ENCODE measurements at places on chromosomes 6 and 20.

GRCh38 chr6:52522151-52522626 lies 54.7 kb downstream of the TRAM2 start:
- no peak for DNase-seq

GRCh38 chr20:46255440-46256104 lies 52.7 kb downstream of the CDH22 start:
- peak; percentile 72 for DNase-seq

GRCh38 chr6:54987633-54988290 lies 141.2 kb downstream of the FAM83B start:
- no peak for DNase-seq

DNA sequence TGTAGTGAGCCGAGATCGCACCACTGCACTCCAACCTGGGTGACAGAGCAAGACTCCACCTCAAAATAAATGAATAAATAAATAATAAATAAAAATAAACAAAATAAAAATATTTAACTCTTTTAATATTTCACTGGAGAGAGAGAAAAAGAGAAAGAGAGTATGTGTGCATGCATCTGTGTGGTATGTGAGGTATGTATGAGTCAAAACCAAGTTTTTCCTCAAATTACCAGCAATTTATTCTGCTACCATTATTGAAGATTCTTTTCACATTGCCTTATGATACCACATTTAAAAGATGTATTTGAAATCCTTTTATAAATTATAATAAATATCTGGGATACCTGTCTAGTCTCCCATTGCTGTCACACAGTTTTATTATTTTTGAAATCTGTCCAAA lies 122.1 kb downstream of the CD164 start:
- DNase-seq, result no peak

DNA sequence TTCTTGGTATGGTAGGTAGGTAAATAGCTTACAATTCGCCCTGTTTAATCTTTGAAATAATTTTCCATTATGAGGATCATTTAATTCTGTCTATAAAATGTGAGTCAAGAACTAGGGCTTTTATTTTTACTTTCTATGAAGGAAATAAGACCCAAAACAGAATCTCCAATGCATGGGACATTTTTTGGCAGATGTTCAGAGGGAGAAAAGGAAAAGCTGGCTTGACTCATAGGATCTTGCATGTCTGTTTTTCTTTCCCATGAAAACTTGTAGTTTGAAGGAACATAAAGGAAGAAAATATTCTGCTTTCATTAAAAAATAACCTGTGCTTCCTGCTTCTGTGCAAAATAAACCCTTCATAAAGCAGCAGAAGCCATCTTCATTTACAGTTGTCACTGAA lies 143.1 kb upstream of the INSM1 start:
- DNase-seq, result no peak

DNA sequence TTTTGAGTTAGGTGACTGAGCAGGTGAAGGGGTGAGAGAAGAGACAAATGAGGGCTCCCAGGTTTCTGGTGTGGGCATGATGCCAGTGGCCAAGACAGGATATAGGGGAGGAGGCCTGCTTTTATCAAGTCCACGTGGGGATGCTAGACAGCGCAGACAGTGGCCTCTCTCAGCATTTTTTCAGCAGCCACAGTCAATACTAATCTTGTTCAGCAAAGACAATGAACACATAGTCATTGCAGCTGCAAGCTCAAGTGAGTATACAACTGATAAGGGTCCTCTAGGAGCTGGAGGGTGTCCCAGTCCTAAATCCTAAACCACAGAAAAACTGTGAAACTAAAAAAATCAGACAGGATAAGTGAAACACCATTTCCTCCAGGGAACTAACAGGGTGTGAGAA lies 48.6 kb downstream of the UQCC1 start:
- no peak for DNase-seq

- DNase-seq, result no peak
These were observed 142.4 kb upstream of the TNFAIP3 start for GRCh38 chr6:137724495-137725211.

GRCh38 chr6:184161-184700 lies 108.1 kb upstream of the DUSP22 start:
- no peak for DNase-seq

- peak; percentile 77 for DNase-seq
These were observed 44.8 kb downstream of the TCP11 start for GRCh38 chr6:35096129-35096862.

DNA sequence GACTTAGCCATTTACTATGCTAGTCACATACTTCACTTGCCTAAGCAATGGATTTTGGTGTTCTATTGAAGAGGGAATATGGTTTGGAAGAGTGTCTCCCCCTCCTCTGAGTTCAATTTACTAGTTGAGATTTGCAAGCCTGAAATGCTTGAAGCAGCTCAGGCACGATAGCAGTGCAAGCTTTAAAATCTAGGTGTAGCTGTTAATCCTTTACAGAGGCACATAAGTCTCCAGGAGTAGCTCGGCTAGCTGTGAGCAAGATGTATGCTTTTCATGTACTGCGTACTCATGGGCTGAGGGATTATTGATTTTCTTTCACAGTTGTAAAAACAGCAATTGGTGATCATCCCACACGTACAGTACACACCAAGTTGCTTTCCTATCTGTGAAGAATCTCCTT lies 726 bp downstream of the FLRT3 start:
- DNase-seq, result no peak

DNA sequence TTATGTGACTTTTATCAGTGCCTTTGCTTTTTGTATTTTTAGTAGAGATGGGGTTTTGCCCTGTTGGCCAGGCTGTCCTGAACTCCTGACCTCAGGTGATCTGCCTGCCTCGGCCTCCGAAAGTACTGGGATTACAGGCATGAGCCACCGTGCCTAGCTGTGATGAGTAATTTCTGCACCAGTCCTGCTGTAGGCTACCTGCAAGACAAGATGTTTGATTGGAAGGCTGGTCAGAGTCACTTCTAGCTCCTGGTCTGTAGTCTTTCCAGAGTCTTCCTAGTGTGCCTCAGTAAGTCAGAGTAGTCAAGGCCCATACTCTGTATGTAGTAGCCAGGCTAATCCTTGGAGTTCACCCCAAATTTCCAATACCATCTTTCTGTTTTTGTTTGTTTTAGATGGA lies 8.9 kb downstream of the TIAM2 start:
- no peak for DNase-seq

DNA sequence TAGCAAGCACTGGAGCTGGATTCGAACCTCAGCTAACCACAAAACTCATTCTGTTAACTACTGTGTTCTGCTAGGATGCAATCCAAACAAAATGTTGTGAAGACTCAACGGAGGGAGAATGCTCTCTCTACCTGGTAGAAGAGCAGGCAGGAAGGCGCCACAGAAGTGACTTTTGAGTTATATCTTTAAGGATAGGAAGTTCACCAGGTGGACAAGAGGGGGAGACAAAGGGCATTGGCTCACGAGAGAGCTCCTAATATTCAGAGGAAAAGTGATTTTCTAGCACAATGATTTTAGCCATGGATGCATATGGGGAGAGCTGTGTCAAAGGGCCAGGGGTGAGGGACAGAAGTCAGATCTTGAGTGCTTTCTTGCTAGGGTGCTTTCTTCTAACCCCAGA lies 108.4 kb upstream of the MAFB start:
- DNase-seq, result no peak

DNA sequence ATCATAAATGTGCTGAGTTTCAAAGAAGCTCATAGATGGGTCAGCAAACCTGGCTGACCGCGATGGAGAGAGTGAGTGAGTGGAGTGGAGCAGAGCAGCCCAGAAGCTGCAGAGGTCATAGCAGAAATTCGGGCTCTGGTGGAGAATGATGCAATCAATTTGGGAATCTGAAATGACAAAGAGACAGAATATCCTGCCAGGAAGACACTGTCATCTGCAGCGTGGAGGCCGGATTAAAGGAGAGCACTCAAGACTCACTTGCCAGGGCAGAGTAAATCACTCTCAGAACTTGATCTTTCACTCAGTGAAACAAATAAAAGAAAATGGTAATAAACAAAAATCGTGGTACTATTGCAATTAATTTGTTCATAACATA lies 109.6 kb upstream of the RREB1 start:
- no peak for DNase-seq

- no peak for DNase-seq
These were observed 19.3 kb downstream of the TOP1 start for GRCh38 chr20:41047975-41048305.

- peak; percentile 84 for DNase-seq
These were observed 20.7 kb downstream of the GTPBP2 start for GRCh38 chr6:43608310-43608763.

DNA sequence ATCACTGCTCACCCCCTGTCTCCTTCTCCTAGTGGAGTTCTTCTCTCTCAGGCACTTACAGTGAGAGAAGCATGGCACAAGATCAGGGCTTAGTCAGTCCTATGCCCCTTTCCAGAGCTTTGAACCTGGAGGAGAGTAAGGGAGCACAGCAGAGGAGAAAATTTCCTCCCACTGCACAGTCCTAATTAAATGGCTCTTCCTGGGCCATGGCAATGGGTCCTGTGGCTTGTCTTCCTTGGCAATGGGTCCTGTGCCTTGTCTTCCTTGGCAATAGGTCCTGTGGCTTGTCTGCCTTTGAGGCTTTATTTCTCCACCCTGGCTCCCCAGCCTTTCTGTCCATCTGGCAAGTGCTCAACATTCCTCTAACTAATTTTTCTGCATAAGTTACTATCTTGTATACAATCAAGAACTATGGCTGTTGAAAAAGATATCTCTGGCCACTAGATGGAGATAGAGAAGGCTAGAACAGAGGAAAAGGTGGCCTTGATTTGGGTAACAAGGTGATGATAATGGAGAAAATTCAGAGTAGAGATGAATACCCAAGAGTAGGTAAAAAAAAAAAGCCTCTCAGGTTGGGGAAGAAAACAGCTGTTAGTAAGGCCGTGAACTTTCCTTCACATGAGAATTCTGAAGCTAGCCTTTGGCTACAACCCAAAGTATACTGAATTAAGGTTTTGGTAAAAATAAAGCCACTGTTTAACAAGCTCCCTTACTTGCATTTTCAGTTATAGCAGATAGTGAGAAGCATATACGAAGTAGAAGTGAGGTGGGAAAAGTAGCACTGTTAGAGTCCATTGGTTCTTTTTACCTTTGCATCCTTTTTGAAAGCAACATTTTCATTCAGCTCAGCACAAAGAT lies 504.9 kb downstream of the DOK5 start:
- no peak for DNase-seq

DNA sequence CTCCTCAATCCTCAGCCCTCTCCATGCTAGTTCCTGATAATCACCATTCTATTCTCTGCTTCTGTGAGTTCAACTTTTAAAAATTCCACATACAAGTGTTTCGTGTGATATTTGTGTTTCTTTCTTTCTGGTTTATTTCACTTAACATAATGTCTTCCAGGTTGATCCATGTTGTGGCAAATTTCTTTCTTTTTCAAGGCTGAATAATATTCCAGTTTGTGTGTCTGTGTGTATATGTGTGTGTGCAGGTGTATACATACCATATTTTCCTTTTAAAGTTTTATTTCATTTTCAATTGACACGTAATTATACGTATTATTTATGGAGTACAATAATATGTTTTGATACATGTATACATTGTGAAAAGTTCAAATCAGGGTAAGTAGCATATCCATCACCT lies 19.8 kb upstream of the SF3B5 start:
- no peak for DNase-seq

DNA sequence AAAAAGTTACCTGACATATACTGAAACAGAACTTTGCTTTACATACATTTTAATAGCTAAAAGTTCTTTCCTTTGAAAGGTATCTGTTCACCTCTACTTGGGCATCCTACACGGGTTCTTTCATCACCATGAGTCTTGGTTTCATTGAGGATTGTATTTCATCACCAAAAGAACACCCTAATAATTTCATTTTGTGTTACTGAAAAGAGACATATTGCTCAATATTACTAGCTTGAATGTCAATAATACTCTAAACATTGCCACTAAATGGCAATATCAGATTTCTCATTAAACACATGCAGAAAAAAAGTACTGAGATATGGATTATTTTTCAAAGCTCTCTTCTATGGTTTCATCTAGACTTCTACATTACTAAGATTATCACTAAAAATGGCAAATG lies 30.8 kb downstream of the MAN1A1 start:
- no peak for DNase-seq

DNA sequence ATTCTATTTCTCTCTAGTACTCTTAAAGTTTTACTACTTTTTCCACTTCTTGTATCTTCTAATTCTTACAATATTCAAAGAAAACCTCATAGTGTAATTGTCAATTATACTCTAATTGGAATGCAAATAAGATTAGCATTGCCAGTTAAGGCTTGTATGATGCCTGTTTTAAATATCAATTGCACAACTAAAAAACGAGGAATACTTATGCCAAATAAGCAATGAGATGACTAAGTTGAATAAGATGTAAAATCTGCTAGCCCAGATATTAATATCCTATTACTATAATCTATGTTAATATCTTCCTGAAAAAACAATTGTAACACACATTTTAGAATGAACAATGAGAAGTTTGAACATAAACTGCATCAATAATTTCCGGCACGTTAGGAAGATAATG lies 13.3 kb upstream of the AKAP7 start:
- DNase-seq, result no peak

DNA sequence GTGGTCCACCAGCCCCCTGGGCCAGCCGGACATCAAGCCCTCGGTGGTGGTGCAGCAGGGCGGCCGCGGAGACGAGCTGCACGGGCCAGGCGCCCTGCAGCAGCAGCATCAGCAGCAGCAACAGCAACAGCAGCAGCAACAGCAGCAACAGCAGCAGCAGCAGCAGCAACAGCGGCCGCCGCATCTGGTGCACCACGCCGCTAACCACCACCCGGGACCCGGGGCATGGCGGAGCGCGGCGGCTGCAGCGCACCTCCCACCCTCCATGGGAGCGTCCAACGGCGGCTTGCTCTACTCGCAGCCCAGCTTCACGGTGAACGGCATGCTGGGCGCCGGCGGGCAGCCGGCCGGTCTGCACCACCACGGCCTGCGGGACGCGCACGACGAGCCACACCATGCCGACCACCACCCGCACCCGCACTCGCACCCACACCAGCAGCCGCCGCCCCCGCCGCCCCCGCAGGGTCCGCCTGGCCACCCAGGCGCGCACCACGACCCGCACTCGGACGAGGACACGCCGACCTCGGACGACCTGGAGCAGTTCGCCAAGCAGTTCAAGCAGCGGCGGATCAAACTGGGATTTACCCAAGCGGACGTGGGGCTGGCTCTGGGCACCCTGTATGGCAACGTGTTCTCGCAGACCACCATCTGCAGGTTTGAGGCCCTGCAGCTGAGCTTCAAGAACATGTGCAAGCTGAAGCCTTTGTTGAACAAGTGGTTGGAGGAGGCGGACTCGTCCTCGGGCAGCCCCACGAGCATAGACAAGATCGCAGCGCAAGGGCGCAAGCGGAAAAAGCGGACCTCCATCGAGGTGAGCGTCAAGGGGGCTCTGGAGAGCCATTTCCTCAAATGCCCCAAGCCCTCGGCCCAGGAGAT lies 1.0 kb downstream of the POU3F2 start:
- no peak for DNase-seq

DNA sequence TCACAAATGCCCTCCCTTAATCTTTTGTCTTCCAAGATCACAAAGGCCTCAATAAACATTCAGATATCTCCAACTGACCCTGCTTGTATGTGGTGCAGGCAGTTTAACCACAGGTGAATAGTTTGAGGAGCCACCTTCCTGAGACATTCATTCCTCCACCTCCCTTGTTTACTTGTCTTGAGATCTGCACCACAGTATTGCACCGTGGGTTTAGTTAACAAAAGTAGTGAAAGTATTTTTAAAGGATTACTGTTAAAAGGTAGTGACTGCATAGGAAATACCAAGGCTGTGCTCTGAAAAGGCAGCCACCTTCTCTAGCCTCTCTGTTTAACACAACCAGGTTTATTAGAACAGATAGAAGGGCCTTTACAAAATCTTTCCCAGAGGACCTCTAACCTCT lies 46.5 kb downstream of the SESN1 start:
- no peak for DNase-seq

- DNase-seq, result no peak
These were observed 232.7 kb upstream of the POU3F2 start for GRCh38 chr6:98601716-98602115.
